ENCODE measurements at places on chromosomes 2 and 18. TPM values are rescaled to one million over a fixed set of nuclear protein-coding genes. Genes with fewer than 3 reads are reported as not detected.

SERPINB4 gene
- total RNA-seq: not detected

DNA sequence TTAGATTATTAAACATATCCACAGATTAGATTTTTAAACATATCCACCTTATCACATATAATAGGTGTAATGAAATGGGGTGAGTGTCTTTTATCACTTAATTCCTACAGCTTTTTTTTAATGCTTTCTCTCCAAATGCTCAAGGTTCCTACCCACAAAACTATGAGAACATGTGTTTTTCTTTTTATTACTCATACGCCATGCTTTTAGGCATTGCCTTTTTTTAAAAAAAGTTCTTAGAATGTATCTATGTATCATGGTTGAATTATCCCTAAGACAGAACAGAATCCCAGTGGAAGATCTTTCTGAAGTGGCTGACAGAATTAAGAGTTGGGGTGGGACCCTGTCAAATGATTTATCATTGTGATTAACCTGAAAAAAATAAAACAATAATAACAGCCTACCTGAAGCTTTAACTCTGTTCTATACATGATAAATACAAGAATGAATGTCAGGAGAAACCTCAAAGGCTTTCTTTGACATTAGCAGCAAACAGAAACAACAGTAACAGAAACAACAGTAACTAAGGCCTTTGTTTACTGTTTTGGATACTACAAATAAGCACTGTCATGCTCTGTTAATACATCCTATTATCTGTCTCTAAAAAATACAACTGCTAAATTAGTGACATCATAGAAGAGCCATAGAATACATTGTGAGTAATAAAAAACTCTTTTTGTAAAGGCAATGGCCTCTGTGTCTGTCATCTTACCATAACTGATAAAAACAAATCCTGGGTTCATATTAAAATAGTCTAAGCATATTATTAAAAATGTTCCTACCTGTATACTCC is 4.1 kb upstream of the ZNF397 start:
- no peak for DNase-seq
- H3K27me3 ChIP-seq: no peaks in the 10 kb centered on the region
- peaks cover 6% of the 10 kb centered on the region for H3K4me1 ChIP-seq

- no peaks in the 10 kb centered on the region for H3K4me1 ChIP-seq
- no peak overlapping the region for H3K4me3 ChIP-seq
- no peak overlapping the region for H3K27ac ChIP-seq
- no peaks in the 10 kb centered on the region for H3K36me3 ChIP-seq
- H3K27me3 ChIP-seq: no peaks in the 10 kb centered on the region
Observed at GRCh38 chr2:172745636-172746035, 10.0 kb downstream of the RAPGEF4 start.

ALK gene
- 0.39 TPM for total RNA-seq

- H3K27ac ChIP-seq: no peak overlapping the region
- H3K4me1 ChIP-seq: no peaks in the 10 kb centered on the region
- H3K27me3 ChIP-seq: no peaks in the 10 kb centered on the region
Observed at GRCh38 chr18:75135158-75135725, 73.7 kb downstream of the PTGR3 start.

RAB31 gene
- 46.8 TPM for total RNA-seq

GRCh38 chr2:105294844-105295481 is 34.6 kb downstream of the TGFBRAP1 start:
- H3K36me3 ChIP-seq: peaks cover 71% of the 10 kb centered on the region
- no peak overlapping the region for H3K27ac ChIP-seq
- H3K4me3 ChIP-seq: no peak overlapping the region
- H3K27me3 ChIP-seq: no peaks in the 10 kb centered on the region
- H3K4me1 ChIP-seq: no peaks in the 10 kb centered on the region
